Stimulated activated CD8-positive, alpha-beta memory T cell treated with anti-CD3 and anti-CD28 coated beads, Interleukin-2, amount 100 ng/mL, for 1 hour (primary cell): ENCODE measurements at places on chromosomes 4 and X.

GRCh38 chrX:16202943-16203342, 35.7 kb downstream of the MAGEB17 start:
- no peak for DNase-seq

DNA sequence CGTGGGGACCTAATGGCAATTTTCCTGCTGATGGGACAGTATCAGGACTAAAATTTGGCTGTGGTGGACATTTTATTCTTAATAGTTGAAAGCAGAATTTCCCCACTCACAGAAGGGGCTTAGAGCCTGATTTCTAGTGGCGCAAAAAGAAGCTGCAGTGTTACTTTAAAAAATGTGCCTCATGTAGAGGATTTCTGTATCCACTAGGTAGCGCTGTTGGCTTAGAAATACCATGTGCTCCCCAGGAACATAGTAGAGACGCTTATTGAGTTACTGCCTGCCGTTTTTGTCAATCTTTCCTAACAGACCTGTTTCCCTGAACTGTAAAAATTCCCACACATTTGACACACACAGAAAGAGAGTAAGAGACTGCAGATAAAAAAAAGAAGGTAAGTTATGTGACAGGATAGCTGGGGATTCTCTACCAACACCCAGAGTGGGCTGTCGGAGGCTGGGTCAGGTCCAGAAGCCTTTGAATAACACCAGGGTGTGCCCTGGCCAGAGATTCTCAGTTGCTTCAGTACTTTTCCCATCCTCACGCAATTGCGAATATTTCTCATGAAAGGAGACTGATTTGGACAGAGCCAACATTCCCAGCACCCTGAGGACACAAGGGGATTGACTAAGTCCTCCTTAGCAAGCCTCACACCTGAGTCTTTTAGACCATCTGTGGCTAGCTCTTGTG, 88.4 kb downstream of the ZXDA start:
- no peak for DNase-seq

DNA sequence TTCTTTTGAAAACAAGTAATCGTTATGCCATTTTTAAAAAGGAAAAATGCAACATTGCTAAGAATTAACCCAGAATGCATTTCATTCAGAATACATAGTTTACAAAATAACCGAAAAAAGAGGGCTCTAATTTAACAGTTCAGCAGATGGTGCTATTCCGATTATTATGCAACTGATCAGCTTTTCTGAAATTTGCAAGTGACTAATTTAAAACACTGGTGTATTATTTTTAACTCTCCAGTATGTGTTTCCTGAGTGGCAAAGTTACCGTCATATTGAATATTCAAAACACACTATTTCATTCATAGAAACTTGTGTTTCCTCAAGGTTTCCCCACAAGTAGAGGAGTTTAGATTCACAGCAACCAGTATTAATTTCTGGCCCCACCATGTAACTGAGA, 21.1 kb downstream of the ZBTB49 start:
- no peak for DNase-seq

DNA sequence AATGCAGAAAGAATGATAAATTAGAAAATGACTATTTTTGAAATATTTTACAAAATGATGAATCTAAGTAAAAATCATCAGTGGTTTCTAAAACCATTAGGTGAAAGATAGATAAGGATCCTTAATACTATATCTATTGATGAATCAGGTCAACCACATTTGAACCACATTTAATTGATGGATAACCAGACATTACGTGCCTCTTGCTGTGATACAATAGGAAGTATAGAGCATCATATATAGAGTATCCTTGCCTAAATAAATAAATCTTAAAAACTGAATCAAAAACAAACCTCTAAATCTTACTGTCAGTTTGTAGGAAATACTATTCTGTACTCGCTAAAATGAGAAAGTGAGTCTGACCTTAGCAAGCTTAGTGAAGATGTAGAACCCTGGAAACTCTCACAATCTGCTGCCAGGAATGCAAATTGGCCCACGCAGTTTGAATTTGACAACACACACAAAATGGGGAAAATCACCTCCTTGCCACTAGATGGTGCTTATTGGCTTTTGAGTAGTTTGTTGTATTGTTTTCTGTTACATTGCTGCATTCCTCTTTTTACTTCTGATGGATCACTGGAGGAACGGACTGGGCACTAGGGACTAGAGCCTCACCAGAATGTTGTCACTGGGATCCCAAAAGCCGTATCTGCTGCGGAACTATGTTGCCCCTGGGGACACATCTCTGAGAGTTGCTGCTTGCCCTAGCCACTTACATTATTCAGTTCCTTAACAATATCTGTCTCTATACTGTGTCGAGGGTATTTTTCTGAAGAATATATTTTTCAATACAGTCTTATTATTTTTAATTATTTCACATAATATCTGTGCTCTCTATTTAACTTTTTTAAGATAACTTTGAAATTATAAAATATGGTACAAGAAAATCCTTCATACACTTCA, 25.4 kb upstream of the SLAIN2 start:
- DNase-seq, result no peak

DNA sequence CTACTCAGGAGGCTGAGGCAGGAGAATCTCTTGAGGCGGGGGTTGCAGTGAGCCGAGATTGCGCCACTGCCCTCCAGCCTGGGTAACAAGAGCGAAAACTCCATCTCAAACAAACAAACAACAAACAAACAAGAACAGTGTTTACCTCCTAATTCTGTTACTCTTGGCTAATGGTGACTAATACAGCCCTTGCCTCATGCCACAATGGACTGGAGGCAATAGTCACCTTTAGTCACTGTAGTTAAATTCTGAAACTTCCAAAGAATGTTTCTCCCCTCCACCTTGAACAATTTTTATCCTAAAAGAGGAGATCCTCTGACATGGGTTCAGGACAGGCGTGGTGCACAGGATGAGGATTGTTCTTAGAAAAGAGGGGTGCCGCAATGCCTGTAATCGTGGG, 241.2 kb upstream of the CTSO start:
- DNase-seq, result no peak

GRCh38 chrX:45852884-45853283, 652.2 kb upstream of the DIPK2B start:
- DNase-seq, result no peak

DNA sequence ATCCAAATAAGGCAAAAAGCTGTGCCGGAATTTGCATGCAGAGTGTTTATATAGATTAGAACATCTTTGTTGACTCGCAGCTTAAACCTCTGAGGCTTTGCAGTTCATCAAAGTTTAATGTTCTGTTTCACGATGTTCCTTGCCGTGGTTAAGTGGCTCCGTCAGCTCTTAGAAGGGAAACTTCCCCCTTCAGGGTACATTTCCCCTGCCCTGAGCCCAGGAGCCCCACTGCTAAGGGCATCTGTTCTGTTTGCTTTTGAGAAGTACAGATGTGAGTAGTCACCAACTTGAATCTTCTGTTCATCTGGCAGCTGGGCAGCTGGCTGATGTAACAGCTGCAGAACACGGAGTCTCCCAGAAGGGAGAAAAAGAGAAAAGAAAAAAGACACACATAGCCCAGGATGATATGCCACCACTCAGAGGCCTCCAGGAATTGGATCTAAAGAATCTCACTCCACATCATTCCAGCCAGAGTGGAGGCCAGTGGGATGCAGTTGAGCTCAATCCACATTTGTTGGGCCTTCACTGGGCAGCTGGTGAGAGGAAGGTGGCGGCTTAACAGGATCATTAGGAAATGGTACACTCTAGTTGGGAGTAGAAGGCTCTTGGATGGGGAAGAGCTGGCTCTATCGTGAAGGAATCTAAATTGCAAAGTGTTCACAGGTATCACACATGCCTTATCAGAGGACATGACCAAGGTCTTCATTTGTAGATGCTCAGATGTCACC, 178.7 kb upstream of the RBPJ start:
- no peak for DNase-seq

- no peak for DNase-seq
Measured at GRCh38 chr4:127959794-127960193, 5.2 kb downstream of the MFSD8 start.

GRCh38 chr4:108361886-108362285, 193.2 kb upstream of the LEF1 start:
- DNase-seq, result no peak
